ENCODE measurements at places on chromosomes 1 and 21. TPM values are rescaled to one million over a fixed set of nuclear protein-coding genes. Genes with fewer than 3 reads are reported as not detected.

LCE6A gene
- not detected for total RNA-seq

LCA5L gene
- total RNA-seq: 0.66 TPM

NEXN gene
- total RNA-seq: 13.1 TPM

AK4 gene
- total RNA-seq: 23.4 TPM

SH3BGR gene
- 2.8 TPM for total RNA-seq

SPRR4 gene
- not detected for total RNA-seq

PYHIN1 gene
- not detected for total RNA-seq

OR2L5 gene
- not detected for total RNA-seq
